ENCODE measurements at places on chromosomes 13 and 19. TPM values are rescaled to one million over a fixed set of nuclear protein-coding genes. Genes with fewer than 3 reads are reported as not detected.

ARHGAP33 gene
- 8.4 TPM for total RNA-seq

TNNI3 gene
- not detected for total RNA-seq

ERICH4 gene
- total RNA-seq, result not detected

SULT2B1 gene
- not detected for total RNA-seq

SMIM44 gene
- not detected for total RNA-seq

ZNF442 gene
- total RNA-seq, result 0.25 TPM

GPR183 gene
- total RNA-seq, result 0.13 TPM

SLC25A15 gene
- total RNA-seq, result 20.3 TPM

ZNF154 gene
- 0.98 TPM for total RNA-seq

FCAR gene
- not detected for total RNA-seq

PALM3 gene
- under 0.01 TPM for total RNA-seq

ZNF177 gene
- 3.2 TPM for total RNA-seq

WDR88 gene
- total RNA-seq, result not detected

YJU2 gene
- 32.1 TPM for total RNA-seq

ZNF610 gene
- 2.2 TPM for total RNA-seq

UBAC2 gene
- 81.1 TPM for total RNA-seq

ZNF345 gene
- 1.1 TPM for total RNA-seq

HRC gene
- not detected for total RNA-seq

LAIR1 gene
- total RNA-seq, result not detected

TMEM190 gene
- not detected for total RNA-seq

NAPSA gene
- 0.65 TPM for total RNA-seq

GPR108 gene
- 49.4 TPM for total RNA-seq

KLHL1 gene
- total RNA-seq, result not detected

NLRP7 gene
- total RNA-seq, result not detected

PSG3 gene
- total RNA-seq, result not detected

LYPD3 gene
- total RNA-seq, result 0.38 TPM

C19orf85 gene
- total RNA-seq, result not detected

ASF1B gene
- 7.9 TPM for total RNA-seq

DNAAF3 gene
- total RNA-seq, result 6.7 TPM

CCL25 gene
- total RNA-seq, result not detected

ARHGAP45 gene
- 3.1 TPM for total RNA-seq

LGALS7B gene
- not detected for total RNA-seq

TEX30 gene
- 16.6 TPM for total RNA-seq

GPR18 gene
- not detected for total RNA-seq

PROZ gene
- not detected for total RNA-seq

KRTDAP gene
- not detected for total RNA-seq

ZNF577 gene
- total RNA-seq, result 4.4 TPM

CGB5 gene
- 2.1 TPM for total RNA-seq

ZC3H4 gene
- total RNA-seq, result 25.1 TPM

LYL1 gene
- 2.9 TPM for total RNA-seq

ZNF101 gene
- total RNA-seq, result 1.9 TPM

NCR1 gene
- total RNA-seq, result not detected

NDUFS7 gene
- total RNA-seq, result 172 TPM

ADGRE3 gene
- total RNA-seq, result not detected

FFAR3 gene
- total RNA-seq, result not detected

MCEMP1 gene
- total RNA-seq, result not detected

Measured in mesangial cell (primary cell).